ENCODE measurements at places on chromosomes 16 and 17.

DNA sequence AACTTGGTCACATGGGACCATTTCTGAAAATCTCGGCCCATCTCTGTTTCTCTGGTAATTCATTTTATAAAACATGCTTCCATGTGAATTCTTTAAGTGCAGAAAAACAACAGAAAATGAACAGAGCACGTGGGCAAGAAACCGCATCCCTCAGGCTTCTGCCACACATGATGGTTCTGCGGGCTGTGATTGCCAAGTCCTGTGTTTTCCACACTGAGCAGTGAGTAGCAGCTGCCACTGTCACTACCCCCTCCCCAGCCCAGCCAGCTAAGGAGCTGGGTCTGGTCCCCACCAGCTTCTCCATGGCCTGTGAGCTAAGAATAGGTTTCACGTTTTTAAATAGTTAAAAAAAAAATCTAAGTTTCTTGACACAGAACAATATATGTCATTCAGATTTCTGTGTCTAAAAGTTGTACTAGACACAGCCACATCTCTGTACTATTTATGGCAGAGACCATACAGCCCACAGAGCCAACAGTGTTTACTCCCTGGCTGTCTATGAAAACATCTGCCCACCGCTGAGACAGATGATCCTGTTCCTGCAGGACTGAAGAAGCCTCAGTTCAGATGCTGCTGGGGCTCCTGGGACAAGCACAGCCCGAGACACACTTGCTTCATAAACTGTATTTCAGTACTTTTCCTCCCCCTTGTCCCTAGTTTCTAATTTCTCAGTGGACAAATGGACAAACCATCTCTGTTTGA, 41.5 kb downstream of the USP22 start:
- DNase-seq, result no peak

DNA sequence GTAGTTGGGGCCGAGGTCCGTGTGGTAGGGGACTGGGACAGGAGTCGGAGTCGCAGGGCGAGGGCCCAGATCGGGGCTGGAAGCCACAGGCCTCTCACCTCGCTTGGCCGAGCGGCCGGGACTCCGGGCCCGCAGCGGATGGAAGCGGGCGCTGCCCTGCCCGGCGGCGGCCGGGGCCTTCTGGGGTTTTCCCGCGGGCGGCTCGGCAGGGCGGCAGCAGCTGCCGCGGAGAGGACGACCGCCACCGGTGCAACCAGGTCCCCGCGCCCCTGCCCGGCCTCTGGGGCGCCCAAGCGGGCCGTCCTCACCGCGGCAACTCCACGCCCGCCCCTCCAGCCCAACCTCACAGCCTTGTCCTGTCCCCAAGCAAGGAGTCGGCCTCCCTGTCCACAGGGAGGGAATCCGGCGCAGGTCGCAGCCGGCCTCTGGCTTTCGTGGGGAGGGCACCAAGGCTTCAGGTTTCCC, 15.6 kb upstream of the UTP6 start:
- no peak for DNase-seq

GRCh38 chr16:5454349-5454748, 356.8 kb upstream of the EEF2KMT start:
- no peak for DNase-seq

- DNase-seq, result no peak
Measured at GRCh38 chr16:87984632-87985267, 33.5 kb downstream of the BANP start.

GRCh38 chr17:72472106-72472505, 351.3 kb downstream of the SOX9 start:
- DNase-seq, result no peak

- no peak for DNase-seq
Measured at GRCh38 chr16:3356118-3356517, 429 bp downstream of the OR2C1 start.

DNA sequence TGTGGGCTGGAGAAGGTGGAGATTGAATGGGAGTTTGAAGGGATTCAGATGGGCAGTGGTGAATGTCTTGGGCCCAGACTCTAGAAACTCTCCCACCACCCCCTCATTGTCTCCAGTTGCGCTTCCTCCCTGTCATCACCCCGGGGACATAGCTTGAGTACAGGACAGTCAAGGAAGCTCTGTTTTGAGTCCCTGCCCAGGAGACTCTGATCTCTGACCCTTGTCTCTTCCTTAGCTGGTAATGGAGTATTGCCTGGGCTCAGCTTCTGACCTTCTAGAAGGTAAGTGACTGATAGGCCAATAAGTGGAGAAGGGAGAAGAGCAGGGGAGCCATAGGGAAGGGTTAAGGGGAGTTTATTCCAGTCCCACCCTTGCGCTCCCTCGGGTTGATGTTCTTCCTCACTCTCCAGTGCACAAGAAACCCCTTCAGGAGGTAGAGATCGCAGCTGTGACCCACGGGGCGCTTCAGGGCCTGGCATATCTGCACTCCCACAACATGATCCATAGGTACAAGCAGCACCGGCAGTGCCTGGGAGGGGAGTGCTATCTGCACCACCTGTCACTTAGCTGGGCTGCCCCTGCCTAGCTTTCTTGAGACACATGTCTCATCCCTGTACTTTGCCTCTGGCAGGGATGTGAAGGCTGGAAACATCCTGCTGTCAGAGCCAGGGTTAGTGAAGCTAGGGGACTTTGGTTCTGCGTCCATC, 5.0 kb downstream of the TAOK2 start:
- DNase-seq, result no peak

DNA sequence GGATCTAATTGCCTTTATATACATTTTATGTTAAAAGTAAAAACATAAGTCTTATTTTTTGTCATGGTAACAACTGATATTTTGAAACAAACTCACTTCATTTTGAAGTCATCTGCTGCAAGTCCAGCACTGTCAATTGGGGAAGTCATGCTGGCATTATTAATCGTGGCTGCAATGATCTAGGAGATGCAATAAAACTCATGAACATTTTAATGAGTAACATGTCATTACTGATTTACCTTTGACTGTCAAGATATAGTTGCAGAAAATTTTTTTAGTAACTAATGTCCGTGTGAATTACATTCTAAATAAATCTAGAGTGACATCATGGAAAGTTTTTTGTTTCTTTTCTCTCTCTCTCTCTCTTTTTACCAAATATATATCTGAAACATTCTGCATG, 17.3 kb upstream of the KRT24 start:
- DNase-seq, result no peak

DNA sequence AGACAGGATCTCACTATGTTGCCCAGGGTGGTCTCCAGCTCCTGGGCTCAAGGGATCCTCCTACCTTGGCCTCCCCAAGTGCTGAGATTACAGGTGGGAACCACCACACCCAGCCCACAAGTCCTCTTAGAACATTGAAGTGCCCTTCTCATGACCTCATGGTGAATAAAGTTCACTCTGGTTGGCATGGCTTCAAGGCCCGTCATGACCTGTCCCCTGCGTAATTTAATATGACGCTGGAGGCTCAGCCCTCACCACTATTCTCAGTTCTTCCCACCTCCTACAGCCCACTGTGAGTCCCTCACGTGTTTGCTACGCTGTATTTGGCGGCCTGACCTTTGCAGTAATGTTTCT, 1.9 kb downstream of the ENDOV start:
- no peak for DNase-seq

GRCh38 chr16:17776465-17776864, 305.7 kb upstream of the XYLT1 start:
- no peak for DNase-seq

DNA sequence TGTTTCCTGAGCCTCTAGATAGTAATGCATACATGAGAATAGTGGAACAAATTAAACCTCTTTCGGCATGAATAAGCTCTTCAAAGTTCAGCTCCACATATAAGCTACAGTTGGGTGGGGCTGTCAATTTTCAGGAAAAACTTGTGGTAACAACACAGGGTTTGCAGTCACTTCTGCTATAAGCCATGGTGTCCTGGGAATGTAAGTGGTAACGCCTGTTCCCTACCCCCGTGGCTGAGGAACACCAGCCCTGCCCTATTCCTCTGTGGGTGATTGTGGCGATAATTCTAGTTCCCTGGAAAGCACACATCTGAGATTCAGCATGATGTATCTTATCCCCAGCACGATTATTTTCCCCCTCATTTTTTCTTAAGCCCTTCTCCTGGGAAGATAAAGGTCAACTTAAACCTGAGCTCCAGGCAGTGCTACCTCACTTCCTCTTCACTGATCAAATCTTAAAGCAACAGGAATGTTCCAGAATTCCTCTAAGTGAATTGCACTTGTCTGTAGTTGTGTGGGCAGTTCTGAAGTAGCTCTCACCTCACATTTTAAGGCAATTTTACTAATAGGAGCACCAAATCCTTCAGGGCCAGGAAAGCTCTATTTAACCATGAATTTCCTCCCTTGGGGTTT, 500.7 kb upstream of the HSBP1 start:
- no peak for DNase-seq

GRCh38 chr16:363766-364490, 6.4 kb downstream of the MRPL28 start:
- DNase-seq, result no peak

DNA sequence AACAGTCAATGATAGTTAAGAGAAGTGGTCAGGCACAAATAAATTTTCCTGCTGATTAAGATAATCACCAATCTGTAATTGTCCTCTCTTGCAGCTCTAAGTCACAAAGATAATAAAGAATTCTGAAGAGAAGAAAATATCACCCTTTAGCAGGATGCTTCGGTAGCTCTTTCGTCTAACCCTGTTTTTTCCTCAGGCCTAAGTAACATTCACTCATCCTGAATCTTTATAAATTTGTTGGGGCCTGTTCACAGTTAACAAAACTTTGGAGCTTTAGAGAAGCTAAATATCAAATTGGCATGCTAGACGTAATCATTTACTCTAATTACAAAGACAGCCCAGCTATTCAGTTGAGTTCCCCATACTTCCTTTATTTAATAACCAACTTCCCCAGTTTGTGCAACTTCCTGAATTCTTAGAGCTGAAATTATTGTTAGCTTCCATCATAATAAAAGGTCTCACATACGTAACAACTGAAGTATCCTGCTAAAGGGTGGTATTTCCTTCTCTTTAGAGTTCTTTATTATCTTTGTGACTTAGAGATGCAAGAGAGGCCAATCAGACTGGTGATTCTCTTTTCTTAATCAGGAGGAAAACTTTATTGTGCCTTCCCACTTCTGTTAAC, 118.6 kb downstream of the TANGO6 start:
- DNase-seq, result no peak

DNA sequence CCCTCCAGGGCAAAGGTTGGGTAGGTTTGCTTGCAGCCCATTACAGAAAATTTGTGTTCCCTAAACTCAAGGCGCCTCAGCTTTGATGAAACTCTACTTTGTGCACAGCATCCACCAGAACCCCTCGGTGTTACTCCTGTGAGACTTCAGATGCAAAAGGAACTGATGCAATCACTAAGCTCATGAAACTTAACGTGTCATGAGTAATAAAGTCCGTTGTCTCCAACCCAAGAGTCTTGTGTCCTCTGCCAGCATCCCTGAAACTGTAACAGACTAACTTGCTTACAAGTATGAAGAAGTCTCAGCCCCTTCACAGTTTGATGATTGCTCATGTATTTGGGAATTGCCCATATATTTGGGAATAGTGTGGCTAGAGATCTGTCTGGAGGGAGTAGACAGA, 74.8 kb upstream of the MARCHF10 start:
- no peak for DNase-seq
